SHP77 treated with DMSO at 0.1 percent for 48 hours (cell line): ENCODE measurements at places on chromosomes 4 and X.

- DNase-seq = no peak
Observed at GRCh38 chrX:23908219-23909004, 606 bp downstream of the CXorf58 start.

DNA sequence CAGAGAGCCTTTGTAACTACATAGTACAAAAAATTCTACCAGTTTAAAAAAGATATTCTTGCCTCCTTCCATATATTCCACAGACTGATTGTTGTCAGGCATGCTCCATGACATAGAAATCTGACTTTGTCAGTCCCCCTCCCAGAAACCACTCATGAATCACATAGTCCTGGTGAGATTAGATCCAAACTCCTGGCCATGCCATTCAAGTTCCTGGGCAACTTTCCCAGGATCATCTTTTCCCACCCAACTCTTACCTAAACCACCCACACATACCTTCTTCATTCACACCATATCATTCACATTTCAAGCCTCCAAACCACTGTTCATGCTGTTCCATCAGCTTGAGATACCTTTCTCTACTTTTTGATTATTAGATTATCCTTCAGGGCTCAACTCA, 46.4 kb downstream of the SLC16A2 start:
- no peak for DNase-seq

GRCh38 chr4:10085386-10085785, 31.2 kb downstream of the WDR1 start:
- no peak for DNase-seq

- no peak for DNase-seq
Observed at GRCh38 chrX:4978613-4979012, 1250.1 kb downstream of the NLGN4X start.

DNA sequence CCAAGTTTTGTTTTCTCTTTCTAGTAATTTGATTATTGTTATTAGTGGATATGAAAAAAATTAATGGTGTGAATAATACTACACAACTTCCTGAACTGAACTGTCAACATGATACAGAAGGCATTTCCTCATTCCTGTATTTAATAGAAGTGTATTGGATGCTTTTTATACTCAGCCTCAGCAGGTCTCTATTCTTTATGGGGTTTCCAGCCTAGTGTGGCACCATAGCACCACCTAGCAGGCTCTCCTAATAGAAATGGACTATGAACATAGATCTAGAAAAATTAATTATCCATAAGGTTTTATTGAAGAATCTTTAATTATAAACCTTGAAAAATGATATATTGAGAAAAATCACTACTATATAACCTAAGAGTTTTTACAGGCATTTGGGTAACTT, 52.4 kb downstream of the GLRB start:
- no peak for DNase-seq

DNA sequence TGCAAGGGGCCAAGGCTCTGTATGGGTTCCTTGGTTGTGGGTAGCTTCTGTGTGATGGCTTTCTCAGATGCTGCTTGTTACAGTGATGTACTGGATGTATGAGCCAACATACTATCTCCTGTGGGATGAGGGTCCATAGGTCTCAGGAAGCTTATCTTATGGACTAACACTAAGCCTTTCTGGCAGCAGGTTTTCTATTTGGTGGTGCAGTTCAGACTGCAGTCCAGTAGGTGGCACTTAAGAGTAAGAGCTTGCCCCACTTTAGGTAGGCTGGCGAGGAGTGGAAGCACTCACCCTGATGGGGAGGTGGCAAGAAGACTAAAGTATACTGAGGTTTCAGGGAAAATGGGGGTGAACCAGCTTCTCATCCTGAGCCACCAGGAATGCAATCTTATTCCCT, 306.7 kb upstream of the MAOA start:
- DNase-seq = no peak

DNA sequence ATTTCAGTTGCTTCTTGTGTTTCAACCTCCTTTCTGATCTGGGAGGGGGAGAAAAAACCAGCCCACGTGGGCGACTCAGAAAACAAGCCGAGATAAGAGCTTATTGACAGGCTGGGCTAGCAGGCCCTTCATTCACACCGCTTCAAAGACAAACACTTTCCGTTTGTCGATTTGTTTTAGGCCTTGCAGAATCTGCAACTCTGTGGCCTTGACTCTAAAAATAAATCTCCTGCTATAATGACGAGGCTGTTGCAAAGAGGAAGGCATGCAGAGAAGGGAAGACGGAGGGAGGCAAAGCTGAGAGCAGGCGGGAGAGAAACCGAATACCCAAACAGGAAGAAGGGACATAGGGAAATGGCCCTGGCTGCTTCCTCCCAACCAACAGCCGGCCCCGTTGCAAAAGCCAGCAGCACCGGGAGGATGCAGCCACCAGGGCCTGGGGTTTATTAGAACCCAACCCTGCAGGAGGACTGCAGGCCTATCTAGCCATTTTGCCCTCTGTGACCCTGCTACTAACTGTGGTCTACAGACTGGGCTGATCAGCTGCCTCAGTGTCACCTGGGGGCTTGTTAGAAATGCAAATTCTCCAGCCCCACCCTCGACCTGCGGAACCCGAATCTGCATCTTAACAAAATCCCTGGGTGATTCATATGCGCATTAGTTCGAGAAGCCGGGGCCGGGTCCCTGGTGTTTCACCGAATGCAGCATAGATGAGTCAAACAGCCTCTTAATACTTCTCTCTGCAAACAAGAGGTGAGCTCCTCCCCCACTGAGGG, 325.5 kb downstream of the BCOR start:
- DNase-seq = no peak

DNA sequence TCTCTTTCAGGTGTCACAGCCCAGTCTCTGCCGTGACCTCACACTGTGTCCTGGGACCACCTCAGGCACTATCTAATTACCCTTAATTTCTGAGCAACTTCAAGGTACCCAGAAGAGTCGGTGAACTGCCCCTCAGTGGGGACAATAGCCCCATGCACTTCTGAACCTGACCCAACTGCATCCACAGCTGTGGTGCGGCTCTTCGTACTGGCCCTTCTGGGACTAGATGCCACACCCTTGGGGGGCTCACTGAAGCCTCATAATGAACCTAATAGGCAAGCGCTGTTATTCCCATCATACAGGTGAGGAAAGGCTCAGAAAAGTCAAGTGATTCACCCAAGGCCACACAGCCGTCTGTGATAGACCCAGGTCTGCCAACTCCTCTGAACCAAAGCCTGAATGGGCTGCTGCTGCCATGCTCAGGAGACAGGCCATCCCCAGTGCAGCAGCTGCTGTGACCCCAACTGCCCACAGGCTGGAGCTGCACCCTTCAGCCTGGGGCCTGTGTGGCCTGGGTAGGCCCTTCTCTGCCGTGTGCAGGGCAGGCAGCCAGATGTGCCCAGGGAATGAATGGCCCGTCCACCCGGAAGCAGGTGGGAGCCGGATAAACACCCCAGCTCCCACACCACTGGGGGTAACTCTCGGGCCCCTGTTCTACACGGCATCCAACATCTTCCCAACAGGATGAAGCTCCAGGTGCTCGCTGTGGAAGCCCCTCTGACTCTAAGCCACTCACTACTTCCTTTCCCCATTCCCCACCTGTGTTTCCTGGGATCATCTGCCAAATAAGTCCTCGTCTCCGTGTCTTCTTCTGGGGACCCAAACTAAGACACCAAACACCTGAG, 35.9 kb downstream of the HMX1 start:
- no peak for DNase-seq

GRCh38 chr4:187357821-187358220, 634.2 kb upstream of the FAT1 start:
- DNase-seq = peak; percentile 37

GRCh38 chrX:1676866-1677265, 62.0 kb downstream of the ASMT start:
- no peak for DNase-seq

- no peak for DNase-seq
Observed at GRCh38 chr4:7651461-7651921, 216.8 kb upstream of the PSAPL1 start.

GRCh38 chr4:186666252-186666651, 57.4 kb downstream of the FAT1 start:
- no peak for DNase-seq

DNA sequence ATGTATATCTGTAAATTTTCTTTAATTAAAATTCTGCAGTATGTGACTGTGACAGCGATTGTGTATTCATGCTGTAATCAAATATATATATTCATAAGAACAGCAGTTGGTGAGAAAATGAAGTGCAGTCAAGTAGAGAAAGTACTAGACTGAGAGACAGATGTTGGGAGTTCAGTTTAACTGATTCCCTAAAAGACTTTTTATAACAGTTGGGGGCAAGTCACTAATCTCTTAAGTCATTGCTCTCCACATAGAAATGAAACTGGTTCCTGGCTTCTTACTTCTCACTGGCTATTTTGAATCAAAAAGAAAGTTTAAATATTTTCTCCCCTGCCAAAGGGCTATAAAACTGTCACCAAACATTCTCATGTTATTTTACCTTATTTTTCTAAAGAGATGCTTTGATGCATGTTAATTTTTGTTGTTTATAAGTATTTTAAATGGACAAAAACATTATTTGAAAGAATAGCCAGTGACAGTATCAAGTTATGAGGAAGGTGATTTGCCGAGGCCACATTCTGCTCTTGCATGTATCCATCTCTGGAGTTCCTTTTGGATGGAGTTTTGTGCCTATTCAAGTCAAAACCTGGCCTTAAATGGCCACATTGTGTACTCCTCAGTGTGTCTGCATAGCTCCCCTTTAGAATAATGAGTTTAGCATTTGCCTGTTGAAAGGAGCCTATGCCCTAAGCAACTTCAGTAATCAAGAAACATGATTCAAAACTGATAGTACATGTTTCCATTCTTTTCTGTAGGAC, 30.8 kb downstream of the EXOC1 start:
- no peak for DNase-seq
